Stimulated activated CD4-positive, alpha-beta T cell treated with anti-CD3 and anti-CD28 coated beads, Interleukin-4, amount 100 ng/mL, for 1 hour (primary cell): ENCODE measurements at places on chromosomes 3 and 15.
A peak's percentile ranks its signal among the peaks of the same experiment; 100 is the strongest.

GRCh38 chr15:75631935-75632334 is 6.4 kb upstream of the SNUPN start:
- DNase-seq: no peak

- no peak for DNase-seq
Measured at GRCh38 chr3:149902498-149903139, 68.1 kb downstream of the PFN2 start.

DNA sequence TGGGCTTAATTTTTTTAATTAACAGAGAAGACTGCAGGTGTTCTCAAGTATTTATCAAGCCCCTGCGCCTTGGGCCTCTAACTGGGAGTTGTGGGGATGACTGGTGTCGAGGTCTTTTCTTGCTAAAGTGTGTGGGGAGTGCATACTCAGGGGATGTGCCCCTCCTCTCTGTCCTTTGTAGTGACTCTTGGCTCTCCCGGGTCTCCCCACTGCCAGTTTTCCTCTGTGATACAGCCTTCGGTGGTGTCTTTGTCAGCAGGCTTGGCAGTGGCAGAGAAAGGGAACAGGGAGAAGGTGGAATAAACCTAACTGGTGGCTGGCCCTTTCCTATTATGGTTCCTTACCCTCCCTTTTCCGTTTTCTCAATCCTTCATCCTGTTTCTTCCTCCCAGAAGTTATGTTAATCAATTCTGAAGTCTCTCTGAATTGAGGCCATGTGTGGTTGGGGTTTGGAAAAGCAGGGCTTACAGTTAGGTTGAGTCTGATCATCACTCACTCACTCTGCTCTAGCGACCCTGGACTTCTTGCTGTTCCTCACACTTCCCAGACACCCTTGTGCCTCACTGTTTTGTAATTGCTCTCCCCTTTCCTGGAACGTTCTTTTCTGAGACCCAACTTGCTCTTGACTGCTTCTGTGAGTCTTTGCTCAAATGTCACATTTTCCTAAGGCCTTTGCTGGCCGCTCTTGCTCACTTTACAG is 158.1 kb downstream of the PTPRG start:
- no peak for DNase-seq

DNA sequence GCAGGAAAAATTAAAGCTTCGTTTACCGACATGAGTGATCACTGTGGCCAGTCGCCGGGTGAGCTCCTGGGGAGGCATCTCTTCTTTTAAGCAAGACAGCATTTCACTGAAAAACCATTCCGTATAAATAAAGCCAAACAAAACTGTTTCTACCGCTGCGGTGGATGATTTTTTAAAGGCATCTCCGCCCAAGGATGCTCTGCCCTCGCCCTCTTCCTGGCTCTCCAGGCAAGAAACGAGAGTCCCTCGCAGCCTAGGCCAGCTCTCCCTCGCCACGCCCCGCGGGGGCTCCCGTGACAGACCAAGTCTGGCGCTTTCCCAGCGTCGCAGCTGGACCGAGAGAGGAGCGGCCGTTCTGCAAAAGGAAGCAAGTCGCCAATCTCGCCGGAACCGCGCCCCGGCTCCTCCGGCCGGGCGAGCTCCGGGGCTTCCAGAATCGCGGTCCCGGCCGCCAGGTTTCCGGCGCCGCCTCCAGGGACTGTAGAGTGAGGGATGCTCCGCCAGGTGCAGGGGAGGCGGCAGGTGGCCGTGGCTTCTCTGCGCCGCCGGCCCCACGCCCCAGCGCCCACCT is 458 bp downstream of the MCF2L2 start:
- DNase-seq: peak; percentile 36
